NCI-H1694 treated with DMSO at 0.1 percent for 48 hours (cell line): ENCODE measurements at places on chromosomes 4 and X.

DNA sequence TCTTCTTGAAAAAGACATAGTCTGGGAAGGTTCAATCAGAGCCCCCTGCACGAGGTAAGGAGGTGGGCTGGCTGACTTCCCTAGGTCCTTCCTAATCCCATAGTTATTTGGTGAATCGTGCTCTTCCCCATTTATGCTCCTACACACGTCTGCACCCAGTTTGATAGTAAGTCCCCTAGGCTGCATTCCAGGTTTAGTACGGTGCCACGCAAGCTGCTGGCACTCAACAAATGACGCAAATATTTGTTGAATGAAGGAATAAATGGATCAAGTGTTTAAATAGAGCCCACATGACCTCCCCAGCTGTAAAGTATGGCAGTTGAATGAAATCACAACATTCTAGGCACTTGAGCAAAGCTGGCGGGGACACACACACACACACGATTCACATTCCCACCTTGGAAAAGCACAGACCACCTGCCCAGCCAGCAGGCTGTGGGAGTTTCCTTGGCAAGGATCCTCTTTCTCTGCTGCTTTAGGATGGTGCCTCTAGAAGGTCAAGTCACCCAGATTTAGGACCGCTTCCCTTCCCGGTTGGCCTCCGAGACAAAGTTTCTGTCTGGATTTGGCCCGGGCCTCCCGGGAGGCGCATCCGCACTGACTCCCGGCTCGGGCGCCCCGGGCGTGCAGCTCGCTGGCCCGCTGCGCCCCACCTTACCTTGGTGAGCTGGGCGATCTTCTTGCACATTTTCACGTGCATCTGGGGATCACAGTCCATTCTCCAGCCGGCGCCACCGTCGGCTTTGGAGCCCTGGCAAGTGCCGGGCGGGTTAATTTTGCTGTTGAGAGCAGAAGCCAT, 721 bp downstream of the FAM184B start:
- DNase-seq = no peak

GRCh38 chr4:52545099-52546069, 113.7 kb downstream of the USP46 start:
- DNase-seq = peak; percentile 58

- no peak for DNase-seq
Observed at GRCh38 chr4:45776146-45776545, 347.7 kb downstream of the GABRG1 start.

DNA sequence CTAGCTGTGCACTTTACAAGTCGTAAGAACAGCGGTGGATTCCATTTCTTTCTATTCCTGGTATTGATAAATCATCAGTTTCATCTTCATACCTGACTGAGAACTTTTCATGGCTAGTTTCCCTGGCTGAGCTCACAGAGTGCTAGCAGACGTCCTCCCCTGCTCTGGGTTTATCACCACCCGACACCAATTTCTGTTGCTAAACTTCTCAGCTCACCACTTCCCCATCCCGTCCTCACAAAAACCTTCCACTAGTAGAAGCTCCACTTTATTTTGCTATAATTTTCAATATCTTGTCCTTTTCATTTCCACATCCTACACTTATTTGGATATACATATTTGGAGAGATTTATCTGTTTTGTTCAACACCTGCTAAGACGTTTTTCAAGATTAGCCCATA, 869.4 kb upstream of the FRG1 start:
- no peak for DNase-seq

GRCh38 chrX:120309873-120310705, 1.2 kb downstream of the TMEM255A start:
- no peak for DNase-seq

DNA sequence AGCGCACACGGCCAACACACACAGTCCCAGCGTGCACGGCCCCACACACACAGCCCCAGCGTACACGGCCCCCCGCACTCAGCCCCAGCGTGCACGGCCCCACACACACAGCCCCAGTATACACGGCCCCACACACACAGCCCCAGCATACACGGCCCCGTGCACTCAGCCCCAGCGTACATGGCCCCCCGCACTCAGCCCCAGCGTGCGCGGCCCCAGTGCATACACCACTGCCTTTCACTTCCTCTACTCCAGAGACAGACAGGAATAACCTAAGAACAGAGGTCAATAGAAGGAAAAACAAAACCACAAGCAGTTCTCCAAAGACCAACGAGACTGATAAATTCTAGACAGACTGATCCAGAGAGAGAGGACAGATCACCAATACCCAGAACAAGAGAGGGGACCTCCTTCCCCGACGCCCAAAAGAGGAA, 17.1 kb downstream of the GAK start:
- no peak for DNase-seq

DNA sequence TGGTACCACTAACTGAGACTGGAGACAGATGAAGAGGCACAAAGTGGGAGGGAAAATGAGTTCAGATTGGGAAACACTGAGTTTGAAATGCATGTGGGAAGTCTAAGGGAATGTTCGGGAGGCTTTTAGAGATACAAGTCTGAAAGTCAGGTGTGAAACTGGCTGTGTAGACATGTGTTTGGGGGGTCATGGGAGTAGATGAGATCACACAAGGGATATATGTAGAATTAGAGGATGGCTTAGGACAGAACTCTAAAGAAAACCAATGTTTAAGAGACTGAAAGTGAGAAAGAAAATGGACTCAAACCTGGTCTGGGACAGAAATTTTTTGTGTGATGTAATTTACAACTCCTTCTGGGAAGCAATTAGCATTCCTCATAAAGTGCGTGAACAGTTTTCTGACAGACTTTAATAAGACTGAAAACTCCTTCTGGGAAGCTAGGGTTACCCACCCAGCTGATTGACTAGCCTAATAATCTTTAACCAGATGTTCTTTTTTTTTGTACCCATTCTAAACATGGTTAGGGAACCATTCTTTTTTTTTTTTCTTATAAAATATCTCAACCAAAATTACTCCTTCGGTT, 8.7 kb upstream of the JADE1 start:
- no peak for DNase-seq

- no peak for DNase-seq
Observed at GRCh38 chrX:47191331-47191730, 2.3 kb upstream of the UBA1 start.

GRCh38 chrX:20481632-20482031, 214.9 kb upstream of the RPS6KA3 start:
- no peak for DNase-seq
